Esophagus muscularis mucosa (tissue), 4 donors: ENCODE measurements at places on chromosomes 4 and X.
A peak's percentile ranks its signal among the peaks of the same experiment; 100 is the strongest.

DNA sequence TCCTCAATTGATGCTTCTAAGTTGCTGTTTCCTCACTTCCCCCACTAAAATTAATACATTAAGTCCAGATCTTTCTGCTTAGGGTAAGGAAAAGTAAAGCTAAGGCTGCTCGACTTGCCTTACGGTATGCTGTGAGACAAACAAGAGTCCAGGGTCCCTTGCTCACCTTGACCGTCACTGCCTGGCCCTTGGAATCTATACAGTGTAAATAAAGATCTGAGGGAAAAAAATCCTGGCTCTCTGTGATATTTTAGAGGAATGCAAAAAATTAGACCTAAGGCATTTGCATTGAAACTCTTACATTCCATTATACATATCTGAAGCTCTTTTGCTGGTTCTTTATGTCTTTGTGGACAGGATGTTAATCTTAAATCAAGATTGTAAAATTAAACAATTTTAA is 129.6 kb upstream of the HCCS start:
- DNase-seq: no peak

GRCh38 chrX:150602296-150602695 is 33.9 kb downstream of the MTM1 start:
- DNase-seq: no peak

GRCh38 chr4:53688186-53688790 is 97.0 kb upstream of the LNX1 start:
- no peak for DNase-seq

GRCh38 chr4:175234162-175234561 is 316.0 kb downstream of the ADAM29 start:
- no peak for DNase-seq

GRCh38 chr4:93918856-93919255 is 90.3 kb downstream of the ATOH1 start:
- no peak for DNase-seq

GRCh38 chrX:77446029-77446585 is 1.1 kb upstream of the FGF16 start:
- DNase-seq: no peak

GRCh38 chr4:172725581-172725980 is 443.0 kb upstream of the GALNT7 start:
- no peak for DNase-seq

DNA sequence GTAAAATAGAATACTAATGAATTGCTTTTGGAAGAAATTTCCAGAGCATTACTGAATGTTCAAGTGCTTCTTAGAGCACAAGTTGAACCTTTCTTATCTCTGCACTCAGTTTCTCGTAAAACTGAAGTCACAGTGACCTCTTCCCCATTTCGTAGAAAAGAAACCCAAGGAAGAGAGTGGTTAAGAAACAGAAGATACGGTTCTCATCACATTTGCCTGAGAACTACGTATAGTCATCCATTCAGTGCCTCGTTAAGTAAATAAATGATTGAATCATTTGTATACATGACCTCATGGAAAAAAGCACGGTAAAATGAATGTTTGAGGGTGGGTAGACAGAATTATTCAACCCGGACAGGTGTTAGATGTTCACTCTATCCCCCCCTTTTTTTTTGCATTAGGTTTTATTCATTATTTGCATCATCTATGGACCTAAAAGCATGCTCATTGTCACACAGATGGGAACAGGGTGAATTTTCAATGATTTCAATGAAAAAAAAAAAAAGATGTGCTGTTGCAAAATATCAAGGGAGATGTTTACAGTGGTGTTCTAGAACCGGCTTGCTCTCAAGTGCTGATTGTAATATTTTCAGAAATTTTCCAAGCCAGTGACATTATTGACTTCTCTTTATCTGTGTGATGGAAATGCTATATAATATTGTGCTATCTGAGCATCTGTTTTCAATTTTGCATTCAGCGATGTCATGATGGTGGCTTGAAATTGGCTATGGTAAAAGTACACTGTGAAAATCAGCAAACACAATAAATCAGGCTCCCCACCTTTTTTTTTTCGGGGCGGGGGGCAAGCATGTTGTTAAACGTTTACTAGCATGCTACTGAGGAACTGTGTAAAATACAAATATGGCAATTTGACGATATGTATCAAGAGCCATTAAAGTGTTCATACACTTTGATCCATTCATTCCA is 4.3 kb downstream of the RHOH start:
- DNase-seq: no peak

DNA sequence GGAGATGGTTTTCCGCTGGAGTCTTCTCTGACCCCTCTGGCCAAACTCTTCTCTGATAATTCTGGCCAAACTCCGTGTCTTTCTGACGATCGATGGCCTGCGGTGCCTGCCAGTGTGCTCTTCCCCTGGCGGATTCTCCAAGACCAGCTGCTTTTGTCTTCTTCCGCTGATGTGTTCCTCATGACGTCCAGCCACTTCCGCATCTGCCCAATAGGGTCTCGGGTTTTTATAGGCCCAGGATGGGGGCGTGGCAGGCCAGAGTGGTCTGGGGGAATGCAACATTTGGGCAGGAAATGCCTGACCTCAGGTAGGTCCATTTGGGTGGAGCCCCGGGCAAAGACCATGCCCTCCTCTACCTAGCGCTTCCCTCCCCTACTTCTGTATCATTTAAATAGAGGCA is 1542.1 kb downstream of the STIM2 start:
- no peak for DNase-seq

GRCh38 chr4:113869743-113870375 is 108.3 kb upstream of the CAMK2D start:
- no peak for DNase-seq

- peak; percentile 77 for DNase-seq
Measured at GRCh38 chr4:54556051-54556450, 101.7 kb upstream of the KIT start.
